ENCODE measurements at places on chromosomes 5 and 9.

- DNase-seq: no peak
Measured at GRCh38 chr9:85038824-85039608, 369.5 kb downstream of the NTRK2 start.

GRCh38 chr9:31669311-31669710 lies 715.1 kb upstream of the ACO1 start:
- DNase-seq: no peak

- no peak for DNase-seq
Measured at GRCh38 chr9:99173570-99174504, 47.9 kb downstream of the ALG2 start.

- no peak for DNase-seq
Measured at GRCh38 chr5:56674441-56674840, 140.9 kb upstream of the MAP3K1 start.

DNA sequence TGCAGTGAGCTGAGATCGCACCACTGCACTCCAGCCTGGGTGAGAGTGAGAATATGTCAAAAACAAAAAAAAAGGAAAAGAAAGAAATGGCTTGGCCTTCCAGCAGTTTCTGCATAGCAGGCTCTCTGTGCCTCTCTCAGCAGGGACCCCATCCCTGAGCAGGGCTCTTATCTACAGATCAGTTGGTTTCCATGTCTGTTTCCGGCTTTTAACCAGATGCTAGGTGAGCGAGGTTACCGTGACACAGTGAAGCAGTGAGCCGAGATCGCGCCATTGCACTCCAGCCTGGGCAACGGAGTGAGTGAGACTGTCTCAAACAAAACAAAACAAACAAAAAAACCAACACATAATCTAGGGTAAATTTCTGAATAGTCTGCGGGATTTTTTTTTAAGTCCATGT lies 51.4 kb downstream of the COL5A1 start:
- DNase-seq: no peak

DNA sequence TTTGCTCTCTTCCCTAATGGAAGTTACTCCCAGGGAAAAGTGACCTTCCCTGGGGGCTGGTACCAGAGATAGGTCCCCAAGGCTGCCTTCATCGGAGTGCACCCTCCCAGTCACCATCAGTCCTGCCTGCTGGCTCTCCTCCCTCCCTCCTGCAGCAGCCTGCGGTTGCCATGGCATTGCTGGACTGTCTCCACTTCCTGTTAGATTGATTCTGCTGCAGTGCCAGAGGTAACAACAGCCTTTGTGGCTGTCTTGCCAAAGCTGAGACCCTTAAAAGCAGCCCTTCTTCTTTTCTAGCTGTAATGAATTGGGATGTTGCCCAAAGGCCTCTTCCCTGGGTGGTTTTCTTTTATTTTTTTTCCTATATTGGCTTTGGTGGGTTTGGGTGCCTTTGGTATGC lies 78.1 kb upstream of the PRLR start:
- DNase-seq: no peak

GRCh38 chr5:109803854-109804253 lies 114.1 kb downstream of the MAN2A1 start:
- no peak for DNase-seq

DNA sequence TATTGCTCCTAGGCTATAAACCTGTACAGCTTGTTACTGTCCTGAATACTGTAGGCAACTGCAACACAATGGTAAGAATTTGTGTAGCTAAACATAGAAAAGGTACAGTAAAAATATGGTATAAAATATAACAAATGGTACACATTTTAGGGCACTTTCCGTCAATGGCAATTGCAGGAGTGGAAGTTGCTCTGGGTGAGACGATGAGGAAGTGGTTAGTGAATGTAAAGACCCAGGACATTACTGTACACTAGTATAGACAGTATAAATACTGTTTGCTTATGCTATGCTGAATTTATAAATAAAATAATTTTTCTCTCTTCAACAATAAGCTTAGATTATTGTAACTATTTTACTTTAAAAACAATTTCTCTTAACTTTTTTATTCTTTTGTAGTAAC lies 15.6 kb upstream of the ADRB2 start:
- no peak for DNase-seq

DNA sequence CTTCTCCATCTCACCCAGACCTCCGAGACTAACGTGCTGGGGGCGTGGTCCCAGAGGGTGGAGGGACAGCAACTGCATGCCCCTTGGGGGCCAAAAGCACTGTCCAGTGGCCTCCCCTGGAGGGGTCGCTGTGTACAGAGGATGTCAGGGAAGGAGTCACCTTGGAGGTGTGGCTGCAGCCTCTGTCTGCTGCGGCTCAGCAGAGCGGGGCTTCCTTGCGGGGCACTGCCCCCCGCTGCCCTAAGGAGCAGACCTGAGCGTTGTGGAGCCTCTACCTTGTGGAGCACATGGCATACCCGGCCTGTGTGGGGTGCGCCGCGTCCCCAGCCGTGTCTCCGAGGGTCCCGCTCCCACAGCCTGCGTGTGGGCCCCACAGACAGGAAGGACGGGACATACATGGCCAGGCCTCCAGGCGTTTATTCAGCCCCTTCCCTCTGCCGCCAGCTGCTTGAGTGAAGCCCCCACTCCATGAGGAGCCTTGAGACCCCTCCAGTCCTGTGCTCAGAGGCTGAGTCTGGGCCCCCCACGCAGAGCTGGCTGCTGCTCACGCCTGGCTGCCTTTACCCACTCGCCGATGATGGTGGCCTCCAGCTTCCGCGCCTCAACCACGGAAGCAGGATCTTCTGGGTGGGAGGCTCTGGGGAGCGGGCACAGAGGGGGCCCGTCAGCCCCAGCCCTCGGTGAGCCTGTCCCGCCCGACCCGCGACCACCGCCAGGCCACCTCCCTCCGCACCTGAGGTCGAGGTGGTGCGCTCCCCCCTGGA lies 4.2 kb downstream of the DPP7 start:
- no peak for DNase-seq

GRCh38 chr5:81409896-81410295 lies 16.0 kb upstream of the ACOT12 start:
- DNase-seq: no peak

- no peak for DNase-seq
Measured at GRCh38 chr5:10578293-10578665, 14.4 kb downstream of the ANKRD33B start.

DNA sequence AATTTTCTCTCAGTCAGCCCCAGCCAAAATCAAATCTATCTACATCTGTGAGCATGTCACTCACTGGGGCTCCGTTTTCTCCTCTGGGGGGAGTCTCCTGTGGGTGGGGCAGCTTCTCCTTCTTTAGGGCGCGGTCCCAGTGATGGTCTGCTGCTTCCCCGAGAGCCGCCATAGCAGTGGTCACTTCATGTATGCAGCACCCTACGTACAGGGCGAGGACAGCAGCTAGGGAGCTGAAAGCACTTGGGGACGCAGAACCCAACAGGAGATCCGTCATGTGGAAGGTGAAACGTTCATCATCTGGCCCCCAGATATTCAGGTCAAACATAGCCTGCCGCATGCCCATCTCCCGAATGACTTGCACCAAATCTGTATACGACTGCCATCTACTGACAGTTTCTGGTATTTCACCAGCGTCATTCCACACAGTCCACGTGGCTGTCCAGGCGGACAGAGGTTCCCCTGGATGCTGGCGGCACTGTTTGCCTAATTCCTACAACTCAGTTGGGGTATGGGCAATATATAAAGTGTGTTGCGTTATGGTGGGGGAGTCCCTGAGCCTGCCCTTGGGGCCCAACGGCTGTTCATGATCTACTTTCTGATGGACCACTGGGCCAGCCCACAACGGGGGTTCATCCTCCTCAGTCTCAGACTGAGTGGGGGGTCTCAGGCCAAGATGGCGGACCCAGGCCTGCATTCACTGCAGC lies 795.0 kb downstream of the EFNA5 start:
- DNase-seq: no peak

GRCh38 chr9:91436841-91437240 lies 13.2 kb upstream of the NFIL3 start:
- no peak for DNase-seq

DNA sequence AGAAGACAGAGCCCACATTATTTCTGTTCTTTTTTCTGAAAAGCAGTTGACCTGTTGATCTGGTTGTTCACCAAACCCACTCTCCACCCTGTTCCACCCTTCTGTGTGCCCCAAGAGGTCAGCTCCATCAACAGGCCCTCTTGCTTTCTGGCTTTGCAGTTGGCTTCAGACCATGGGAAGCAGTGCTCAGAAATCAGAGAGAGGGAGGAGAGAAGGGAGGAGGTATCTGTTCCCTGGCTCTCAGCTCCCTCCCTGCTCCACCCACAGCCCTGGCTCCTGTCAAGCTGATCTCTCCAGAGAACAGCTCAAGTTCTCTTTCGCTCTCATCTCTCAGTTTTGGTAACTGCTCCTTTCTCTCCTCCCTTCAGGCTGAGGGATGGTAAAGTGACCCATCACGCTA lies 144.2 kb upstream of the RAI14 start:
- DNase-seq: no peak

- DNase-seq: no peak
Measured at GRCh38 chr5:65858316-65858715, 68.1 kb upstream of the ERBIN start.

DNA sequence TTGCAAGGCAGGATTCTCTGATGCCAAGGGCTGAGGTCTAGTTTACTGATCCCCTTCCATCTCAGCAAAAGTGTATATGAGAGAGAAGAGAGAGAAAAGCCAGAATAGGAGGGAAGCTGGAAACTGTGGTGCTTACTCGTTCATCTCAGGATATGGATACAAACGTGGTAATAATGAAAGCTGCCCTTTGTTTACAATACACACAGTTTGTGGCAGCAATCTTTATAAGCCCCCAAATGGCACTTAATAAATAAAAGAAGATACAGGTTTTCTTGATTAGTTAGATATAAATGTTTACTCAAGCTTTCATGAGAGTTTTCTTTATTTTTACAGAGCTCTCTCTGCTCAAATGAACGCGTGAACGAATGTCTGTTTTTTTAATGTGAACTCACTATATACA lies 57.7 kb downstream of the PRDM6 start:
- no peak for DNase-seq

DNA sequence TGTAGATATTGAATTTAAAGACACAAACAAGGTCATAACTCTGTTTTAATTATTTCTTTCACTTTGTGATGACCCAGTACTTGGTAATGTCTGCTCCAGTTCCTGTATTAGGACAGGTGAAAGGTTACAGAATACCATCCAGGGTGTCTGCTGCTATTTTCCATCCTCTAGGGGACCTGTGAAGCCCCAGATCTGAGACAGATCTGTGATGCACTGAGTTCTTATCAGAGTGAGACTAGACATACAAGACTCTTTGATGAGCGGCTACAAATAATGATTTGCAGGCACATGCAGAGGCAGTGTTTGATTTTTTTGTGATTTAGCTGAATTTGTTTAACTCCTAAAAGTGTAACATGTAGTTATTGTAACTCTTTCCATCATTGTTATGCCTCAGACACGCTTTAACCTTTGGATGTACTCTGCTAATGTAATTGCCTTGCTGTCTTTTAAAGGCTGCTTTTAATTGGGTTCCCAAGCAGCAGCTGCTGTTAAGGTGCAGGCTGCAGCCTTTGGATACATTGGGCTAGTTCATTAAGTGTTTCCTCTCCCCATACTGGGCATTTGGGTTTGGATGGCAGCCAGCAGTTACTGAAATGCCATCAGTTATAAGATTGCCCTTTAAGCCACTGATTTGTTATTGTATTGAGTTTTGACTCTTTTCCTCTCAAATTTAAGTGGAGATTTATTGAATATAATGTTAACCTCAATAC lies 63.3 kb downstream of the RASGRF2 start:
- DNase-seq: no peak

- no peak for DNase-seq
Measured at GRCh38 chr5:36481454-36482120, 124.8 kb upstream of the SLC1A3 start.

DNA sequence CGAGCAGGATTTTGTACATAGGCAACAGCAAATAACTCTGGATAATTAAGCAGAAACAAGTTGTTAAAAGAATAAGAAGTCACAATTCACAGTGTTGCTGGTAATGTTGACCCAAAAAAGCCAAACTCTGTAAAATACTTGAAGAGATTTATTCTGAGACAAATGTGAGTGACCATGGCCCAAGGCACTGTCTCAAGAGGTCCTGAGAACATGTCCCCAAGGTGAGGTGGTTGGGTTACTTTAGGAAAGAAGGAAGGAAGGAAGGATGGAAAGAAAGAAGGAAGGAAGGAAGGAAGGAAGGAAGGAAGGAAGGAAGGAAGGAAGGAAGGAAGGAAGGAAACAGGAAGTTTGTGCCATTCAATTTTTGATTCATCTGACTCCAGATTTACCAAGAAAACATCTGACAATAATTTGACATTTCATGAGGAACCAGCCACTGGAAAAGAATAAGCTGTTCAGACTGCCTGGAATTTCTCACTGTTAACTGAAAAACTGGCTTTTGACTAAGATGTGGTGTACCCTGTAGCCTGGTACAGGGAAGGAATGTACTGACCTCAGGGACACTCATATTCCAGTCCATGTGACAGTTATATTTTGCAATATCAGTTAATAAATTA lies 295.9 kb upstream of the TNC start:
- no peak for DNase-seq

- DNase-seq: no peak
Measured at GRCh38 chr5:161295721-161296250, 250.7 kb downstream of the GABRB2 start.

DNA sequence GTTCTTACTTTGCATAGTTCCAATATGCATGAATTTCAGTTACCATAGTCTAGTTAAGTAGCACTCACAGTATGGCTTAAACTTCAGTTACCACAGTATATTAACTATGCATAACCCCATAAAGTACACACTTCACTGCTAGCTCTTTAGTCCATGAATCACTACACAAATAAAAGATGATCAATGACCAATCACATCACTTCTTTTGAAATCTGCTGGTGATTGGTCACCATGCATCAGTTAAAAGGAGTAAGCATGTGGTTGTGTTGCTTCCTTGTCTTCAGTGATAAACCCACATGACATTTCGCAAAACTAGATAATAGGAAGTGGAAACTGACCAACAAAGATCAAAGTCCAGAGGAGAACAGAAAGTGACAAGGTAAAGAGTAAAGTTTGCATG lies 79.0 kb downstream of the TAF11L14 start:
- no peak for DNase-seq

DNA sequence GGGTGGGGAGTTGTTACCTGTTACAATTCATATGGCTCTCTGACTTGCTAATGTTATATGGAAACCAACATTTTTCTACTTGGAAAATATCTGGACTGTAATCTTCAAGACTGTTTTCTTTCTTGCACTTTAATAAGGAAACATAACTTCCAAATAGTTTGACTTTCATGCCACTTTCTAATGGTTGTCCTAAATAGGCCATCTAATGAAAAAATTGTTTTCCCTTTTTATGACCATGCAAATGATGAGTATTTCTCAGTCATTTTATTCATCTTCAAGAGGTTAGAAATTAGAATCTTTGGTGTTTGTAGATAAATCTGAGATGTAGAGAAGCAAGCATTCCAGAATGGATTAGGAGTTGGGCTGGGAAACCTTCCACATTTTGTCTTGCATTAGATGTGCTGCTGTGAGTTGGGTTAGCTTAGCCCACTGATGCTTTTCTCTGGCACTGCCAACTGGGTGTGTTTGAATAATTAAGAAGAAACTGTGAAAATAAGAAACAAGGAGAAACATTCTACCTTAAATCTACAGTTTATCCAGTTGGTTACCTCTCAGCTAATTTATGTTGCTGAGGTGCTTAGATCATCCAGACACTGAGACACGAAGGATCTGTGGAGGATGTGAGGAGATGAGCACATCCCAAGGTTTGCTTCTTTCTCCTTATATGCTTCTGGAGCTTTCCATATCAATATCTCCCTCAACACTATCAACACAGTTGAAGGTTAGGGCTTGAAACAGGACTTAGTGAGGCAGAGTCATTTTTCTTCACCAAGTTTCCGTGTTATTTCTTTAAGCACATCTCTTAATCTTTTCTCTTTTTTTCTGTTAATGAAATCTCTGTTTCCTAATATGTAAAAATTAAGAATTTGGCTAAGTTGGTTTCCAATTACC lies 2.7 kb downstream of the RASGRF2 start:
- no peak for DNase-seq

GRCh38 chr5:160506006-160507004 lies 84.7 kb downstream of the PTTG1 start:
- peak; percentile 14 for DNase-seq

All from activated naive CD8-positive, alpha-beta T cell treated with anti-CD3 and anti-CD28 coated beads, Interleukin-2, amount 50 U/mL, for 16 hours (primary cell).